ENCODE measurements at places on chromosomes 4 and X.

DNA sequence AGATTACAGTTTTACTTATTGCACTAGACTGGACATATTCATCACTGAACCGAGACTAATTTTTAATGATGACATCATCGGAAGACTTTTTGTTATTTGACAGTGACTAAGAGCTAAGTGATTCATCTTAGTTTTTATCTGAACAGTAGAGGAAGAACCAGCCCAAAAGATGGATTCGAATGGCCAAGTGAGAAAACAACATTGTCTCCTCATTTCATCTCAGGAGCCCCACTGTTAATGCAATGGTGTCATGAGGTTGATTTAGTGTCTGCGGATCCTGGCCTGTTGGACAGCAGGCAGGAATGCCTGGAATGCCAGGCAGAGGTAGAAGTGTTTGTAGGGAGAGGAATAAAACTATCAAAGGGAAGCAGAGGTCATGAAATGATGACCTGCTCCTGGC lies 37.8 kb upstream of the HPF1 start:
- peak; percentile 26 for DNase-seq

DNA sequence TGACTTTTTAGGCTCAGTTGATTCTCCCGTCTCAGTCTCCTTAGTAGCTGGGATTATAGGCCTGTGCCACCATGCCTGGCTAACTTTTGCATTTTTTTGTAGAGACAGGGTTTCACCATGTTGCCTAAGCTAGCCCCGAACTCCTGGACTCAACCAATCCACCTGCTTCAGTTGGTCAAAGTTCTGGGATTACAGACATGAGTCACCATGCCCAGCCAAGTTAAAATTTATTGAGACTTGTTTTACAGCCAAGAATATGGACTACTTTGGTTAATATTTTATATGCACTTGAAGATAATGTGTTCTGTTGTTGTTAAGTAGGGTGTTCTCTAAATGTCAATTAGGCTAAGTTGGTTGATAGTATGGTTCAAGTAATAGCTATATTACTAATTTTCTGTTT lies 58.7 kb downstream of the CYTL1 start:
- DNase-seq = no peak

DNA sequence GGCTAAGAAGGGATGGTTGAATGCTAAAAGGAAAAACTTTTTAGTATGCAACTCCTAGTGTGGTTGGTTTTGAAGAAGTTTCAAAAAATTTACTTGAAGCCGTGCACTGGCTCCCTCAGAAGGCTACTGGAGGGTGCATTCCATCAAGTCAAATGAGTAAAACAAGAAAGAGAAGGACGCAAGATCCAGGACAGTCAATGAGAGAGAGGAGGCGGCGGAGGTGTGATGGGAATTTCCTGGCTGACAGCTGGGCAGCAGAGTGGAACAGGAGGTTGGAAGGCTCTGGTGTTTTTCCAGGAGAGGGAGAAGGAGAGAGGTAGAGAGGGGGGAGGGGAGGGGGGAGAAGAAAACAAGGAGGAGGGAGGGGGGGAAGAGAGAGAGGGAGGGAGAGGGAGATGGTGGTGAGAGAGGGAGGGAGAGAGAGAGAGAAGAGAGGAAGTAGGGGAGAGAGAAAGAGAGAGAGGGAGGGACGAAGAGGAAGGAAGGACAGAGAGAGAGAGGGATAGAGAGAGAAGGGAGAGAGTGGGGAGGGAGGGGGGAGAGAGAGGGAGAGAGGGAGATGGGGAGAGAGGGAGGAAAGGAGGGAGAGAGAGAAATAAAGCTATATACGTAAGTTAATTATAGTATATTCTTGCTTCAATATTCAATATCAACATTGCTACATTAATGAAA lies 126.4 kb downstream of the SH3KBP1 start:
- DNase-seq = no peak

- DNase-seq = no peak
Measured at GRCh38 chr4:73505567-73505966, 24.0 kb downstream of the AFM start.

DNA sequence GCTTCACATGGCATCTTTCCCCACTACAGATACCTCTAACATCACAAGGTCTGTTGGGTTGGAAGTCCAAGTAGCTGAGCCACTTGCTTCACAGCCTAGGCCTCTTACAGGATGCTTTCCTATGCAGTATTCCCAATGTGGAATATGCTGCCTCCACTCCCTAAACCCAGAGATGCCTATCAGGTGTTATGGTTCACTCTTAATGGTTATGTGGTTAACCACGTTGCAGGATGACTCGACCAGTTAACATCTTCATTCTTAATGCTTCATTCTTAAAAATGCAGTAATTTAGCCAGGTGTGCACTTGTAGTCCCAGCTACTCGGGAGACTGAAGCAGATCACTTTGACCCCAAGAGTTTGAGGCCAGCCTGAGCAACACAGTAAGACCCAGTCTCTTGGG lies 24.2 kb downstream of the HAUS3 start:
- peak; percentile 6 for DNase-seq

DNA sequence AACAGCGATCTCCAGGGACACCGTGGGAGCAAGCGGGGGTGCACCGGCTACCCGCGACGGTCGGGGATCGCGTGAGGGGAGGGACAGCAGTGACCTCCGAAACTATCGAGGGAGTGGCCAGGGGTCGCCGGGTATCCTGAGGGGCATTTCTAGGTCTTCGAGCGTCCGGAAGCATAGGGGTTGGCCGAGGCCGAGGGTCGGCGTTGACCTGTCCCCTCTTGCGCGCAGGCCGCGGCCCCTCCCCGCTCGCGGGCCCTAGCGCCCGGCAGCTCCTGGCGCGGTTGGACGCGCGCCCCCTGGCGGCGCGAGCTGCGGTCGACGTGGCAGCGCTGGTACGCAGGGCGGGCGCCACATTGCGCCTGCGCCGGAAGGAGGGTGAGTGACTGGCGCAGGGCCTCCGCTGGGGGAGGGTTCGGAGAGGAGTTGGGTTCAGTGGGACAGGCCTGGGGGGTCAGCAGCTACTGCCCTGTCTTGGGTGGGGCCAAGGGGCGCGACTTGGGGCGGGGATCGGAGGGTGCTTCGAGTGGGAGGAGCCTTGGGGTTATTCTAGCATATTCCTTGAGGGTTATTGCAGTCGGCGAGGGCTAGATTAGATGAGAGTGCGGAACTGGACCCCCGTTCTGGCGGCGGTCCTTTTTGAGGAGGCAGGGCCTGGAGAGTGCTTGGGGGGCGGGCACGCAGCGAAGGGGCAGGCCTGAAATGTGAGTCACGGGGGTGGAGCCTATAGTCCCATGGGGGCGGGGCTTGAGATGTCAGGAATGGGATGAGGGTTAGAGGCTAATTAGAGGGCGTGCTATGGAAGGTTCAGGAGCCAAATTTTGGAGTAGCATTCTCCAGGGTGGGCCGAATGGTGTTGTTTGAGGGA lies 1.2 kb downstream of the MAGIX start:
- peak; percentile 83 for DNase-seq

DNA sequence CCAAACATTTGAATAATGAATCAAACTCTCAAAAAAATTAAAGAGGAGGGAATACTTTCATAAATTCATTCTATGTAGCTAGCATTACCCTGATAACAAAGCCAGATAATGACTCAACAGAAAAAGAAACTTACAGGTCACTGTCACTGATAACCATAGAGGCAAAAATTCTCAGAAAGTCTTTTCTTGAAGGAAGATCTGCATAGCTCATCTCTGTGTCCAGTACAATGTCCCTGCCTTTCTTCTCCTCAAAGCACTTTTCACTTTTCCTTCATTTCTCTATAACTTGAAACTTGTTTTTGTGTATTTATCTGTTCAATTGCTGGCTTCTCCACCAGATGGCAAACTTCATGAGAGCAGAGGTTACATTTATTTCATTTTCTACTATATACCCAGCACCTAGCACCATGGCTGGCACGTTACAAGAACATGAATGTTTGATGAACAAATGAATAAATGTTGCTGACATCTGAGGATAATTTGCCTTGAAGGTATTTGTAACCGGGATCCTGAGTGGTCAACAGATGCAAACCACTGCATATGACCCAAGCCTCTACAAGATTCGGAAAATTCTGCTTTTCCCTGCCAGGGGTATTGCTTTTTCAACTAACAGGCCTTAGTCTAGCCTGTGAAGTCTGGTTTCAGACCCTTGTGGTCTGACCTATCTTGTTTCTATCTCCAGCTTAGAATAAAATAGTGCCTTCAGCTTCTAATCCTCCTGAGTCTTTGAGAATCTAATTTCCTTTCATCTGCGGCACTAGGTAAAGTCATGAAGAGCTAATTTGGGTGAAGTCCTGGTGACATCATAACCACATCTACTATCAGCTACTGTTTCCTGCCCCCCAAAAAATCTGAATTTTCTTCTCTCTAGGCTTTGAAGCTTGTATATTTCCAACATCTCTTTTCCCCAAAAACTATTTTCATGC lies 52.5 kb upstream of the ANTXR2 start:
- peak; percentile 42 for DNase-seq

GRCh38 chrX:24231131-24231540 lies 81.6 kb downstream of the ZFX start:
- DNase-seq = peak; percentile 85

DNA sequence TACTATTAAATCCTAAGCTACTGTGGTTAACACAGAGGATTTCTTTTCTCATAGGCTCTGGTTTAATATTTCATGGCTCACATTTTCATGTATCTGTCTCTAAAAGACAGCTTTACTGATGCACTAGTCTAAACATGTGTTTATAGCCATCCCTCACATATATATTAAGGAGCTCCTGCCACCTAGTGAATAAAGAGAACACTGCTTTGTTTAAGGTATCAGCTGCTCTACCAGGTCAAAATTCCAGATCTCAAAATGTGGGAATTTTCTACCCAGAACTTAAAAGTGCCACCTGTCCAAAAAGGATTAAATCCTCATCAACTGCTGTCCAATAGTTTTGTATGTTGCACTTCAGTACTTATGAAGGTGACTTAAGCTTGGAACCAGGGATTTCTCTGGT lies 188.5 kb upstream of the TEX13C start:
- peak; percentile 15 for DNase-seq

DNA sequence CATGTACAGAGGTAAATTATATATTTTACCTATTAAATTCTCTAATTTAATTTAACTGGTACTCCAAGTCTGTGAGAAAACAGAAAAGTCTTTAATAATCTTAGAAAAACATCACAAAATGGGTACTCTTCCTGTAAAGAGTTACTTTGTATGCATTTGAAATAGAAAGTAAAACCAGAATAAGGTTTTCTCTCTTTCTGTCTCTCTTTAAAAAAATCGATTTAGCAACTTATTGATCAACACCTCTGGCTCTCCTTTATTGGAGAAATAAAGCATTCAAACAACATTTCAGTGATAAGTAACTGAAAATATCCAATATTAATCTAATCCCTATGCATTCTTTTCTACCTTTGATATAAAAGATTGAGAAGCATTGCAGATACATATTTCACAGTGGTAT lies 27.4 kb downstream of the ATOH1 start:
- DNase-seq = no peak

DNA sequence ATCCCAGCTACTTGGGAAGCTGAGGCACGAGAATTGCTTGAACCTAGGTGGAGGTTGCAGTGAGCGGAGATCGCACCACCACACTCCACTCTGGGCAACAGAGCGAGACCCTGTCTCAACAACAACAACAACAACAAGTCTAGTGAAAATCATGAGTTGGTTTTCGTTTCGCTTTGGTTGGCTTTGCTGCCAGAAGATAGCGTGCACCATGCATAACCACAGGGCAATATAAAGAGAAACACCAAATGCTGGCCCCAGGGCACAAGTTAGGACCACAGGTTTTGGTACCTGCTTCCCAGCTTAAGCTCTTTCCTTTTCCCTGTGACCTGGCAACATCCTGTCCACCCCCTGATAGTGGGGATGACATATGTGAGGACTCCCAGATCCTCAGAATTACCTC lies 21.5 kb upstream of the HMGB3 start:
- no peak for DNase-seq

- peak; percentile 55 for DNase-seq
Measured at GRCh38 chr4:108683479-108683878, 33.1 kb downstream of the OSTC start.

- DNase-seq = no peak
Measured at GRCh38 chr4:53003959-53004358, 141.8 kb downstream of the RASL11B start.

DNA sequence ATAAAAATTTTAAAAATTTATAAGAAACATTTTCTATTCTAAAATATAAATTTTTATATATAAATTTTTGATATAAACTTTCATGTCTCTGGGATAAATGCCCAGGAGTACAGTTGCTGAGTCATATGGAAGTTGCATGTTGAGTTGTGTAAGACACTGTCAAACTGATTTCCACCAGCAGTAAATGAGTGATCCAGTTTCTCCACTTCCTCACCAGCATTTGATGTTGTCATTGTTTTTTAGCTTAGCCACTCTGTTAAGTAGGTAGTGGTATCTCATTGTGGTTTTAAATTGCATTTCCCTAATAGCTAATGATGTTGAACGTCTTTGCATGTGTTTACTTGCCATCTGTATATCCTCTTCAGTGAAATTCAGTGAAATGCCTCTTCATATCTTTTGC lies 66.5 kb downstream of the MAMLD1 start:
- DNase-seq = peak; percentile 54

DNA sequence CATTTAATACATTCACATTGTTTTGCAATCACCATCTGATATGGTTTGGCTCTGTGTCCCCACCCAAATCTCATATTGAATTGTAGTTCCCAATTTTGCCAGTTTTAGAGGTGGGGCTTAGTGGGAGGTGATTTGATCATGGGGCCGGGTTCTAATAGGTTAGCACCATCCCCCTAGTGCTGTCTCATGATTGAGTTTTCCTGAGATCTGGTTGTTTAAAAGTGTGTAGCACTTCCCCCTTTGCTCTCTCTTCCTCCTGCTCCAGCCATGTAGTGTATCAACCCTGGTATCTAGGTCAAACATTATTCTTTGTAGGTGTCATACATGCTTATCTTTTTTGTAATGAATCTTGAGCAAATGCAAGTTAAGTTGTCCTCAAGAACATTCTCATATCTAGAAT lies 83.3 kb upstream of the KIT start:
- no peak for DNase-seq

GRCh38 chr4:41526628-41527027 lies 11.3 kb upstream of the LIMCH1 start:
- DNase-seq = no peak

DNA sequence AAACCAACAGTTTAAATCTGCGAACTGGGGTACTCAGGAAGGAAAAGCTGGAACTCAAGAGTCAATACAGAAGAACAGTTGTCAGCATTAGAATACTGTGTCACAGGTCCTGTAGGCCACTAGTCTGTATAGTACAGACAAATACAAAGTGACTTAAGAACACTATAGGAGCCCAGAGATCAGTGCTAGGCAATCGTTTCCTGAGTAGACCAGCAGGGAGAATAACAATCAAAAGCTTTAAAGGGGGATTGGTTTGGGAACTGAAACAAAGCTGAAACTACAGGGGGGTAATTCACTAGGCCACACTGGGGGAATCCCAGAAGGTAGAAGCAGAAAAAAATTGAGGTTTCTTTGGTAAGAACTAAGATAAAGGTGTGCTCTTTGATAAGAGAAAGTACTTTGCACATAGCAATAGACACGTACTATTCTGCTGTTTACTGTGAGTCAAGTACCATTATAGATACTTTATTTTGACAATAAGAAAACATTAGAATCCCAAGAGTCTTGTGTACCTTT lies 339.7 kb downstream of the PCDH19 start:
- no peak for DNase-seq

All from fibroblast of skin of scalp (primary cell).